ENCODE measurements at places on chromosomes 5 and 9. TPM values are rescaled to one million over a fixed set of nuclear protein-coding genes. Genes with fewer than 3 reads are reported as not detected.

- no peak for DNase-seq
Measured at GRCh38 chr5:133728475-133728874, 116.1 kb upstream of the FSTL4 start.

- DNase-seq: no peak
Measured at GRCh38 chr5:123690821-123691220, 178.8 kb downstream of the CSNK1G3 start.

- peak; percentile 13 for DNase-seq
Measured at GRCh38 chr5:82349652-82350051, 71.5 kb upstream of the RPS23 start.

- DNase-seq: no peak
Measured at GRCh38 chr9:120337131-120337530, 242.8 kb downstream of the CDK5RAP2 start.

DNA sequence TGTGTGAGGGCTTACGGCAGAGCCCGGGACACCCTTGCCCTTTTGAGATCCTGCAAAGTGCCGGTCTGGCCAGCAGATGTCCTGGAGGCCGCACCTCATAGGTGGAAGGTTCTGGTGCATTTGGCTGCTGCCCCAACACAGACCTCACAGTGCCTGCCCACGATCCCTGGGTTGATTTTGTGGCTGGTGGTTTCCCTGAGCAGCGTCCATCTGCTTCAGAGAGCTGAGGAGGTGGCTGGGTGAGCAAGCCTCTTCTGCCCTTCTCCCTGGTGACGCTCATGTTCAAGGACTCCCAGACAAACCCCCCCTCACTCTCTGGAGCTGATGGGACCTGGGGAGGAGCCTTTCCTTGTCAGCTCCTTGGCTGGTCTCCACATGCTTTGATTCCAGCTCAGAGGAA lies 18.9 kb downstream of the BNIP1 start:
- no peak for DNase-seq

DNA sequence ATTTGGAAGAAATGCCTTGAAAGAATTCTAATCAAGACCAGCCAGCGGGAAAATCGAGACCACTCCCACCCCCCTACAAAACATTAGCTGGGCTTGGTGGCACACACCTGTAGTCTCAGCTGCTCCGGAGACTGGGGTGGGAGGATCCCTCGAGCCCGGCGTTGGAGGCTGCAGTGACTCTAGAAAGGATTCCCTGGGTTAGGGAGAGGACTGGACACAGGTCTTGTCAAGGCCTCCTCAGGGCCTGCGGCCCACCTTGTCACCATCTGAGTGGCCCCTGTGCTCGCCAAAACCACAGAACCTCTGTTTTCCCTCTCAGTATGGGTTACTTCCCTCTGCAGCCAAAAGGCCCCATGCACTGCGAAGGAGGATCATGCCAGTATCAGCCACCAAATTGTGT lies 16.5 kb upstream of the GOLM1 start:
- DNase-seq: no peak

DNA sequence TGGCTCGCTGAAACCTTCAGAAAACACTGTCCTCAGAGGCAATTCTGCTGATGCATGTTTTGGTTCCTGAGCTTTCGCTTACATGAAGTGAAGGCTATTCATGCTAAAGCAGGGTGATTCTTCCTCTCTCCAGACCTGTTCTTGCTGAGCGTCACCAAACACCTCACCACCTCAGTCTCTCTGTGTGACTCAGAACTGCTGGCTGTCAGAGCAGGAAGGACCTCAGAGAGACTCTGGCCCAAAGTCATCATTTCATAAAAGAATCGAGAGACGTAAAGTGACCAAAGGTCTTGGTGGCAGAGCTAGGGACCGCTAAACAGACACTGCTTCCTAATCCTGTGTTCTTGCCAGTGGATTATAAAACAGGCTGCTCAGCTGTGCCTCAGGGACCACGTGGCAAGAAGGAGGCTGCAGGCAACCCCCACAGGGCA lies 73.8 kb downstream of the LHFPL2 start:
- DNase-seq: peak; percentile 47

- DNase-seq: no peak
Measured at GRCh38 chr9:98045234-98046179, 11.0 kb upstream of the NANS start.

DNA sequence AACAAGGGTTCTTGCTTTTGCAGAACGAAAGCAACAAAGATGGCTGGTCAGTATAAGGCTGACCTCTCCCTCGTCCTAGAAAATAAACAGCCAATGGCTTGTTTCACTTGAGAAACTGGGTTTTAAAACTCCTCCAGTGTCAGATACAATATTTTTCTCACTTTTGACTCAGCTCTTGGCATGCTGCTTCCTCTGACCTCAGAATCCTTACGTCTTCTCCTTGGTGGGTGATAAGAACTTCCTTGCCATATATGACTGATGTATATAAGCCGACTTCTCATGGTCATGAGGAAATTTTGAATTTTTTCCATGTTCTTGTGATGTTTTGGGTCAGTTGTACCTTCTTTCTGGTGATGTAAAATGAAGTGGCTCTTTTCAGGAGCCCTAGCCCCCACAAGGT lies 3.8 kb downstream of the ZNF618 start:
- no peak for DNase-seq

DNA sequence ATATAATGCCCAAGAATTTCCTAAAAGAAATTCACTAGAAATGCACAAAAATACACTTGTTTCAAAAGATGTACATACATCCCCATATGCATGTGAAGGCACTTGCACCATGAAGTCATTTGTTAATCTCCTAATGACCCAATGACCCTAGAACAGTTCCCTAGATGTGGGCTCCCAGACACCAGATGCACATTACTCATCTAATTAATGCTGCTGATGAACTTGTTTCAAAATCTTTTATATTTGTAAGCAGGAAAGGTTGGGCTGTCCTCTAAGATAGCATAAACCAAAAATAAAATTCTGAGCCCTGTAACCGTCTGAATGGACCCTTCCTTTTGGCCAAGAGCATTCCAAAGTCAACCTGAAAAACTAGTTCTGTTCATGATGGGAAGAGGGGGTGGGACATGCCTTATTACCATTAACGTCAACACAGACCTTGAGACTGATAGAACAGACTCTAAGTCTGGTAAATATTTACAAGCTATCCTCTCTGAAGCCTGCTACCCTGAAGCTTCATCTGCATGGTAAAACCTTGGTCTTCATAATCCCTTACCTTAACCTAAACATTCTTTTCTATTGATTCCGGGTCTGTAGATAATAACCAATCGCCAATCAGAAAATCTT lies 91.0 kb upstream of the DAPK1 start:
- DNase-seq: no peak

- no peak for DNase-seq
Measured at GRCh38 chr9:133873461-133873891, 118.6 kb downstream of the VAV2 start.

DNA sequence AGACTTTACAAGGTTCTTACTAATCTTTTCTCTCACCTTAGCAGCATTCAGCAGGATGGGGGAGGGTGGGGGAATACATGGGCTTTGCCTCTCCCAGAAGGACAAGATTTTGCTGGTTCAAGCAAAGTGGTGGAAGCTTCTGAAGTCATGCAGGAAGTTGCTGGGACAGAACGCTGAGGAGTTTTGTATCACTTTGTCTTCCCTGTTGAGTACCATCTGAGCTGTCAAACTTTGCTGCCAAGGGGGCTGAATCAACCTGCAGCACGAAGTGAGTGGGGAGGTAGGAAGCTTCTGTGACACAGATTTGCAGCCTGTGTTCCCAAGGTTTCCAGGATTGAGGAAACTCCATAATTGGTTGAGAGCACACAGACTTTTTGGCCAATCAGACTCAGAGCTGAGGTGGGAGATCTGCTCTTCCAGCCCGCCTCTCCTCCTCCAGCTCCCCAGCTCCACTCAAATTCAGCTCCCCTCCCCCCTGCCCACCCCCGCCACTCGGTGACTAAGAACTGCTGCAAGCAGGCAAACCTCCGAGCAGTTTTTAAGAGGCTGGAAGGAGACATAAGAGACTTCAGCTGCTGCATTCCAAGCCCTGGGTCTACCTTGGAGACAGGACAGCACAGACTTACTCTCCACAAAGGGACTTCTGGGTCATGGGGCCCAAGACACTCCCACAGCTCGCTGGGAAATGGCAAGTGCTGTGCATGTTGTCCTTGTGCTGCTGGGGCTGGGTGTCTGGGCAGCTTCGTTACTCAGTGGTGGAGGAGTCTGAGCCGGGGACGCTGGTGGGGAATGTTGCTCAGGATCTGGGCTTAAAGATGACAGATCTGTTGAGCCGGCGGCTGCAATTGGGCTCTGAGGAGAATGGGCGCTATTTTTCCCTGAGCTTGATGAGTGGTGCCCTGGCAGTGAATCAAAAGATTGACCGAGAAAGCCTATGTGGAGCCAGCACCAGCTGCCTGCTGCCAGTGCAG lies at the start of gene PCDHGC5:
Gene PCDHGC5, plus strand, starts transcription at position 491 of the 971 bp plus-strand sequence. Its CDS starts 160 bp downstream, at position 651.
- DNase-seq: peak; percentile 76

DNA sequence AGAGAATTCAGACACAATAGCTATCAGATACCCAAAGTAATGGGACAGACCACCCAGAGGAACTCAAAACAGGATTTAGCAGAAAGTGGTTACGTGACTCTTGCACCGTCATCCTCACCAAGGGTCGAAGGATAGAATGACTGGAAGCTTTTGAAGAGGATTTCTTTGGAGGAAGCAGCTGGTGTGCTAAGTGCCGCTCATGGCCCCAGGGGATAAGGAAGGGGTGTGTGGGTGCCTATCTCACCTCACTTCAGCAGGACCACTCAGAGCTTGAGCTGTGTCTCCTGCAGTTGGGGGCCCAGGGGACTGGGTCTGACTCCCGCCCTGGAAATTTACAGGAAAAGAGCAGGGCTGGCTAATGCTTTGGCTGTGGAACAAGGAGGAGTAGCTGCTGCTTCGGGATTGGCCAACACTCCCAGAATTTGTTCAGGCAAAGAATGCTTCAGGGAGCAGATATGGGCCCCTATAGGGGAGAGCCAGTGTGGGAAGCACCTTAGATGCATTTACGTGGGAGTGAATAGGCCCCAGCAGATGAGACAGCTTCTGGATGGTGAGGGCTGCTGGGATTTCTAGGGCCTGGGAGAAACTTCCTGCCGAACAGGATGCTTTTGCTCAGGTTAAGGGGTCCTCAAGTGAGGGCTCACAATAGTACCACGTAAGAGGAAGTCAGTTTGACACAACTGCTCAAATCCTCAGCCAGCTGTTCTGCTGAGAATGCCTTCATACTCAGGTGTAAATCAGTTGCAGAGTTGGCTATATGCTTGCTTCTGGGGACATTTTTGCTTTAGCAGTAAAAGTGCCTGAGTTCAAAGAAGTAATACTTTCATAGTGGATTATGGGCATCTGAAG lies 29.1 kb upstream of the TOMM5 start:
- no peak for DNase-seq

DNA sequence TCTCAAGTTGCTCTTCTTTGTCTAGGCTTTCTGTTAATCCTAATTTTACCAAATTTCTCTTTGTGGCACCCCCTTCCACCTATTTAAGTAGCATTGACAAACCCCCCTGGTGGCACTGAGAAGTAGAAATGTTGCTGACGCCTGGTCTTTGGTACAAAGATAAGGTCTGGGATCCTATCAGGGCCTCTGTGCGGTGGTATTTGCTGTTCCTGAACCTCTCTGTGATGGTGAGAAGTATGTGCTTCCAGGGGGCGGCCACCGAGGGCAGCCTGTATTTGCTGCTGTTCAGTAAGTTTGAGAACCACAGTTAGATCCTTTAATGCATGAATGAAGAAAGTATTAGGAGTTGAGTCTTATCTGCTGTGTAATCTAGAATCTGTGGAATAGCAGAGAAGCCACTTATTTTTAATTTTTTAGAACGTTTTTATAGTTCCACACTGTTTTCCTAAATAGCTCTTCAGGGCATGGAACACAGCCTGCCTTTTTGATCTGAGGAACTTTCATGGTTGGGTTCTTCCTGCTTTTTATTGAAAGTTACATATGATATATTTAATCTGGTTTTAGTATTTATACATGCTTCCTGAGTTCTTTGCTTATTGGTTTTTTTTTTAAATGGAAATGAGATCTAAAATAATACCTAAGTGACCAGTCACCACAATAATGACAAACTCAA lies 124.2 kb downstream of the TRIO start:
- peak; percentile 35 for DNase-seq

DNA sequence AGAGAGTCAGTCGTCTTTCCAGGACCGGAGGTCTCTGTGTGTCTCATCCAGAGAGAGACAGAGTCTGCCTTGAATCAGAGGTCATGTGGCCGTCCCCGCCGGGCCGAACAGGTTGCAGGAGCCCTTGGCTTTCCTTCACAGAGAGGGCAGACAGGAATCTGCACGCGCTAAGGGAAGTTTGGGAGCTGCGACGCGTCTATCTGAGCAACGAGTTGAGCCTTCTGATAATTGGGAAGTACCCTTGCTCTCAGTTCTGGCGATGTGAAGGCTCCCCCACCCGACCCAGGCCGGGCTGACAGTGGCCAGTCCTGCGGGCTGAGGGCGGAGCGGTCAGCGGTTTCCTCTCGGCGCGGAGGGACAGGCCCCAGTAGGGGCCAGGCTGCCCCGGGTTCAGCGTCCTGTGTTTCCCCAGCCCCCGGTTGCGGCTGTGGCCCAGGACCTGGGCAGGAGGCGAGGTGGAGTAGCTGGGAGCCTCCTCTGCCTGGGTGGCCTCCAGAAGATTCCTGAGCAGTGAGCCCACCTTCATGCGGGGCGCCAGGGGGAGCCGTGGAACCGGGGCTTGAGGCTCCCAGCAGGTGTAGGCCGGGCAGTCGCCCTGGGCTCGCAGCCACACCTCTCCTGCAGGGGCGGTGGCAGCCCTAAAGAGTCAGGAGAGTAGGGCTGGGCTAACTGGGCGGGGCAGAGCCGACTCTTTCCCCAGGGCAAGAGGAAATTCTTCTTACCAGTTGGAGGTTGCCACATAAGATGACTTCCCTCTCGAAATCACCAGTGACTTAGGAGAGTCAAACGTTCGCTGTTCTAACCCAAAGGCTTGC lies 13.9 kb downstream of the NR2F1 start:
- no peak for DNase-seq

The IGFBPL1 gene
- not detected for total RNA-seq

The ELAVL2 gene
- total RNA-seq: not detected

The CTSL gene
- 204 TPM for total RNA-seq

The SUSD3 gene
- not detected for total RNA-seq

The GDF9 gene
- 0.16 TPM for total RNA-seq

The IFNB1 gene
- not detected for total RNA-seq

The LRRTM2 gene
- total RNA-seq: 0.23 TPM

The STPG3 gene
- total RNA-seq: not detected

The FGF10 gene
- not detected for total RNA-seq

The PDE6A gene
- total RNA-seq: not detected

The SPATA31A3 gene
- total RNA-seq: not detected

The BBLN gene
- 48.7 TPM for total RNA-seq

The GOLPH3 gene
- total RNA-seq: 89.9 TPM

The PLAA gene
- 32.4 TPM for total RNA-seq

The DMRT3 gene
- total RNA-seq: not detected
